Left renal pelvis (tissue), 4 donors: ENCODE measurements at places on chromosomes 7 and 10.

DNA sequence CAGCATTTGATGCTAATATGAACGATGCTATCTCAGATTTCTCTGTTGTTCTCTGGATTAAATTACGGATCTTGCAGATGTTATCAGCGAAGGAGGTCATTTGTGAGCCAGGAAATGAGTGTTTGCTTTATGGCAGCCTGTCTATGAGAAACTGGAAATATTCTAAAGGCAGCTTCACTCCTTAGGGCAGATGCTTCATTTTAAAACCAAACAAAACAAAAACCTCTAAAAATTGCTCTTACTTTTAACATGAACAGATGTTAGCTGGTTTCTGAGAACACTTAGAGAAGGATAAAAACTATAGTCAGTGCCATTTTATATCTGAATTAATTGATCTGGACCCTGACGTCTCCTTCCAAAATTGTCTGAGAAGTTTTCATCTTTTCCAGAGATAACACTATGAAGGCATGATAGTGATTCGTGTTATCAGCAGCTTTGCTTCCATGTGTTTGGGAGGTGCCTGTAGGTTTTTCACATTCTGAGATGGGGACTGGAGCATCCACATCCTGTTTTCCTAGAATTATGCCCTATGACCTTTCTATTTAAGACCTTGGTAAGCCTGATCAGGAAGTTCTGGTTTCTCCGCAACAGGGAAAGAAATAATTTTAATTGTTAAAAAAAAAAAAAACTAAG, 53.1 kb downstream of the CPED1 start:
- DNase-seq = no peak

DNA sequence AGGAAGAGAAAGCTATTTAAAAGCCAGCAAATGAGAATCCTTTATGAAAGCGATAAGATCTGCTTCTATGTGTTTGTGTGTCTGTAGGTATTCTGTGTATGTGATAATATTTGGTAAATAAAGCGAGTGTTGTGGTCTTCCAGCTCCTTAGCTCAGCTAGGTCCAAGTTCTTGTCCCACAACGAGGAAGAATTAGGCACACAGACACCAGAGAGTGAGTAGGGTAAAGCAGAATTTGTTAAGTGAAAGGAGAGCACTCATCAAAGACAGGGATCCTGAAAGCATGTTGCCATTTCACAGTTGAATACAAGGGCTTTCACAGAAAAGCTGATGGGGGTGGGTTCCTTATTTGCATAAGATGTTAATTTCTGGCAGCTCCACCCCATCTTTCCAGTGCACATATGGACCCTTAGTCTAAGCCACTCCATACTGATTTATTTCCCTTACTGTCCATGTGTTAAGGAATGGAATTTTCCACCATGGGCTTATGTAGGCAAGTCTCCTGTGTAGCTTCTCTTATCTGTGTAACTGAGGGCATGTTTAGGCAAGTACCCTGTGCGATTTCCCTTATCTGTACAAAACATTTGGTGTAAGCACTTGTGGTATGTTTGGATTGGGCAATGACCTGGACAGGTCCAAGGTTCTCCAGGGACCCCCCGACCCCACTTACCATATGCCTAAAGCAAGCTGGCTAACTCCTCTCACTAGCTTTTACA, 165.9 kb upstream of the VIPR2 start:
- DNase-seq = no peak

DNA sequence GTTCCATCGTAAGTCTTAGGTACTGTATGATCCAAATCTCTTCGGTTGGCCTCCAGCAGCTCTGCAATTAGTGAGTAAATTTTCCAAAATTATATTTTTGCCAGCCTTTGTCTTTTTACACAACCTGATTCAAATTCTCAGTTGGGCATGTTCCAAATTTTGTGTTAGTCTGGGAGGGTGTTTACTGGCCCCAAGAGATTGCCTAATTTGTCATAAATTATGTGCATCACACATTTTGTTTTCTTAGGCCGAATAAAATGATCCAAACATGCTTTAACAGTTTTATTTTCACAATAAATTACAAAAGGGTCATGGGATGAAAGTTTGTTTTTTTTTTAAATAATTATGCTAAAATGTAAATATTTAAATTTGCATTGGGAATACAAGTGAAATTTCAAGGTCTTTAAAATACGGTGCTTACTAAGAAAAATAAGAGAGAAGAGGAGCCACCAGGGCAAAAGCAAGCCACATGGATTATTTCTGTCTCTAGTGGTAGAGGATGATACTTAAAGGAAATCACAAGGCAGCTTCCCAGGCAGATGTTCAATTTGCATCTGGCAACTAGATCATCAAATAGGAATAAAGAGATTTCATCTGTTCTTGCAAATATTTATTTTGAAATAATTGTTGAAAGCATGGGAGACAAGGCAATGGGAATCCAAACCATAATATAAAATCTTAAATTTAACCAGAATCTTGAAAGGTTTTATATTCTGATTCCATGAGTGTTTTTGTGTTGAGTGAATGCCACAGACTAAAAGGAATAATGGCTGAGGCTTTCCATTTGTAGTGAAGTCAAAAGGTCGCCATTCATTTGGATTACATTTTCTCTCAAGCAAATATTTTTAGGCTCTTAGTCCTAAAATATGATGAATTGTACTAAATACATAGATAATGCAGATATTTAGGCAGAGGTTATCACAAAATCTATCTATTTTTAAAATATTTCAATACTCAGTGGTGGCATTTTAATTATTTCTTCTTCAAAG, 111.1 kb downstream of the MDFIC start:
- no peak for DNase-seq

DNA sequence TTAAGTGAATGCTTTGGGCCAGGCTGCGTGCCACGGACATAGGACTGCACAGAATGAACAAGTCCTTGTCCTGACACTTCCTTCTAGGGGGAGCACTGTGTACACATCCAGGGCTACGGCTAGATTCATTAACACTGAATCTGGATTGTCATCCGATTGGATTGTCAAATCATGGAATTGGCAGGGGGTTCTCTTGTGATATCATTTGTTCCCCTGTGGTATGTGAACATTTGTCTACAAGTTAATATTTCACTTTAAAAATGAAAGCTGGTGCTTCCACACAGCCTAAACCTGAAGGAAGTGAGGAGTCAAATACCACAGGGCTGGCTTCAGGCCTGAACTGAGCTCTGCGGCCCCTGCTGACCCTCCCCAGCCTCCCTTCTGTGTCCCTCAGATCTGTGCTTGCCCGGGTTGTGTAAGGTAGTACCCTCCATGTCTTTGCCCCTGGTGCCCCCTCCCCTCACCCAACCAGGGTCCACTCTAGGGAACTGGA, 75.6 kb downstream of the SNX10 start:
- no peak for DNase-seq

DNA sequence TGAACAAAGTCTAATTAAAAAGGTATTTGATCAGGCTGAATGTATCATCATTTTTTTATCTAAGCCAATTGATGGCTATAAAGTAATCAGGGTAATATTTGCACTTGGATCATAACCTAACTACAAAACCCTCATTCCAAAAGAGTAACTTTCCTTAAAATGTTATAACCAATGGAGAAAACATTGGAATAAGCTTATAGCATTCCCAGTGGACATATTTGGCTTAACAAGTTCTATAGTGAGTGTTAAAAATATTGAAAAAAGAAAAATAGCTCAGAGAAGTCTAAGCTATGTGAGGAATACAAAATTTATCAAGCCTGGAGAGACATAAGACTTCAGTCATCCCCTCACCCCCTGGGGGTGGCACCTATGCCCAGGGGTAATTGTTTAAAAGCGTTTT, 358.8 kb downstream of the LRRTM3 start:
- DNase-seq = no peak

DNA sequence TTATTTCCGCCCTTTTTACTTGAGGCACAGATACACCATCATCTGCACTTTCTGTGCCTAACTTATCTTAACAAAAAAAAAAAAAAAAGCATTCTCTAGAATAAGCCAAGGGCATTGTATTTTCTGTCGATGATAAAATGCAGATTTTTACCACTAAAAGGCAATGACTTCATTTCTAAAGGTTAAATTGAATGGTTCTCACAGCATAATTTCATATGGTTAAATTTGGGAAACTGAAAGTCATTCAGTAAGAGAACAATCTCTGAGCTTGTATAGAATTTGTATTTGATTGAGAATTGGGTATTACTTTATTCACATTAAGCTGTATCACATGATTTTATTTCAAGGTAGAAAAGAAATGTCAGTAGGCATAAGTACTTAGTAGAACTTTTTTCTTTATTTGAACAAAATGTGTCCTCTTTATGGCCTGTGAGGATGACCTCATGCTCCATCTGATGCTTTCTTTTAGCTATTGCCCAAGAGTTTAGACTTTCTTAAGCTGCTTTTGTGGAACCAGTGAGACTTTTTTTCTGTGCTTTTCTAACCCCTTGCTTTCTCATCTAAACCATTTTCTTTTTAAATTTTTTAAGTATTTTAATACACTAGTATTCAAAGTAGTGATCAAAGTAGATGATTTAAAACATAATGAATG, 110.3 kb downstream of the LRRC4 start:
- no peak for DNase-seq

GRCh38 chr7:73366127-73366526, 38.2 kb downstream of the FKBP6 start:
- DNase-seq = no peak

DNA sequence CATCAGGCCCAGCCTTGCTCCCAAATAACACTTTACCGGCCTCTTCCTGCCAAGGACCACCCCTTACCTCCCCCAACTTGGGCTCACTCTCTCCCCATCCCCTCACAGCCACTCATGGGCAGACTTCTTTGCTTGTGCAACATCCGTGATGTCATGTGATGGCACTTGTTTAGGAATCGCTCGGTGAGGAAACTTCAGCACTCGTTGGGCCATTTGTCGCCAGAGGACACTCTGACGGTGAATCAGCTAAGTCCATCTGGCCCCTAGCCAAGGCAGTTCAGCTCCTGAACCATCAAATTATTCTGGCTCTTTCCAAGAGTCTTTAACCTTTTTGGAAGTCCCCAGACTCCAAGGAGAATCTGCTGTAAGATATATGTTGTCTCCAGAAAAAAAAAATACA, 19.2 kb downstream of the BTBD16 start:
- DNase-seq = no peak

- no peak for DNase-seq
Measured at GRCh38 chr10:117137031-117137910, 799 bp downstream of the VAX1 start.

GRCh38 chr10:85493703-85494102, 872.9 kb downstream of the GRID1 start:
- no peak for DNase-seq

DNA sequence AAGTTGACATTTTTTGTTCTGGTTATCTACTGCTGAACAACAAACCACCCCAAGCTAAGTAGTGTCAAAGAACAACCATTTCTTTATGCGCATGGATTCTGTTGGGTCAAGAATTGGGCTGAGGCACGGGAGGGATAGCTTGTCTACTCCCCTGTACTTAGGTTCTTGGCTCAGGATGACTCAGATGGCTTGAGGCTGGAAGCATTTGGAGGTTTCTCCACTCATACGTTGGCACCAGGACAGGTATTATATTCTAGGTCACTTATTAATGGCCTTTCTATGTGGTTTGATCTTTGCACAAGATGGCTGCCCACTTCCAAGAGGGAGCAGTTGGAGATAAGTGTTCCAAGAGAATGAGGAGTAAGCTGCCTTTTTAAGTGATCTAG, 11.8 kb upstream of the TFAM start:
- no peak for DNase-seq

GRCh38 chr10:60212195-60212594, 177.5 kb downstream of the ANK3 start:
- DNase-seq = no peak

- DNase-seq = peak; percentile 14
Measured at GRCh38 chr10:85548034-85548433, 818.6 kb downstream of the GRID1 start.

- no peak for DNase-seq
Measured at GRCh38 chr10:122072491-122072890, 83.5 kb downstream of the TACC2 start.

DNA sequence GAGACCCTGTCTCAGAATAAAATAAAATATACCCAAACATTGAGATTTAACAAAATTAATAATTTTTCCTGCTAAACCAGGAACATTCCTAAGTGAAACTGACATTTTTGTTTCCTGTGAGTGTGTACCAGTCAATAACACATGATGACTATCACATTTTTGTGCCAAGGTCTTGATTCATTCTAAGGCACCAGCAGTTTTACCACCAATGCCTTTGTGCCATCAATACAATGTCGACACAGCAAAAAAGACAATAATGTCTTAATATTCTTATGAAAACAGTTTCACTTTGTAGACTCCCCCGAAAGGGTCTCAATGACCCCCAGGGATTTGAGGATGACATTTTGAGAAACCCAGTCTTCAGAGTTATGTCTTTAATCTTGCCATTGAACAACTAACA, 7.2 kb upstream of the CADPS2 start:
- DNase-seq = no peak

DNA sequence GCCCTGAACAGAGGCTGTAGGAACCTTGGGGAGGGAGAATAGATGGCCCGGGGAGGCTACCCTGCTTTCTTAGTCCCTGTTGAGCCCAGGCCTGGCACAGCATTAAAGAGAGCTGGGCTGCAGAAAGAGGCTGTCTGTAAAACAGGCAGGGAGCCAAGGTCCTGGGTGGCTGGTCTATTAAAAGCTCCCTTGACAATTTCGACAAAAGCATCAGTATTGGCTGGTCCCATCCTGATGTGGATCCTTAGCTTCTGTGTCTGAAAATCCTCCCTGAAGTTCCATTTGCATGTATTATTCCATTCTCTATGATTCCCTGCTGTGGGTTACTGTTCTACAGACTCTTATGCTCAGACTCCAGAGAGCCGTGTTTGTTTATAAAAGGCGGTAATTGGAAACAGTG, 158.5 kb downstream of the GALNT17 start:
- DNase-seq = no peak

DNA sequence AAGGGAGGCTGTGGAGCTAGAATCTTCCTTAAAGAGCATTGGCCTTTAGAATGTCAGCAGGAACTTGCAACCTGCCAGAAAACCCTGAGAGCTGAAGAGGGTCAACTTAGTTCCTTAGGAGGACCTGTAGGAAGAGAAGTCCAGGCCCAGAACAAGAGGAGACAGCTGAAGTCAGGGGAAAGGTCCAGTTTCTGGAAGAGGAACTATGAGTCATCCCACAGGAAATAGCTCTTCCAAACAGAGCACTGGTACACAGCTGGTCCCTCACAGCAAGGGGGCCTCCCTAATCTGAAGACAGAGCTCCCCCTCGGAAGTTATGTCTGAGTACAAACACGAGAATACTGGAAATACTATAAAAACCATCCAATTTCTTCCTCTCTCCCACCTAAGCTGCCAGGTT, 98.9 kb downstream of the HERPUD2 start:
- no peak for DNase-seq

DNA sequence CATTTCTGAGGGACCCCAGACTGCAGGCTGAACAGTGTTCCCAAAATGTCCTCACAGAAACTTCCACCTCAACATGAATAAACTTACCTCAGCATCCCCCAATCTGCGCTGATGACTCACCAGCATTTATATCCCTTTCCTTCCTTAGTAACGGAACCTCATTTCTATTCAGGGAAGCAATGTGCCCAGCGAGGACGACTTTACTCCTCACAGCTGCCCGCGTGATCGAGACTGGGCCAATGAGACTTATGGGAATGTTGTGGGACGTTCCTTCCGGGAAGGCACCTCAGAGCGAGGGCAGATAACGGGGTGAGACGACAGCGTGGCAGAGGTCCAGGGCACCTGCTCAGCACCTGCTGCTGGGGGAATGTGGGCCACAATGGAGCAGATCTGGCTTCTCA, 73.1 kb upstream of the CAMK2B start:
- DNase-seq = no peak
